ENCODE measurements at places on chromosomes 2 and 18.

DNA sequence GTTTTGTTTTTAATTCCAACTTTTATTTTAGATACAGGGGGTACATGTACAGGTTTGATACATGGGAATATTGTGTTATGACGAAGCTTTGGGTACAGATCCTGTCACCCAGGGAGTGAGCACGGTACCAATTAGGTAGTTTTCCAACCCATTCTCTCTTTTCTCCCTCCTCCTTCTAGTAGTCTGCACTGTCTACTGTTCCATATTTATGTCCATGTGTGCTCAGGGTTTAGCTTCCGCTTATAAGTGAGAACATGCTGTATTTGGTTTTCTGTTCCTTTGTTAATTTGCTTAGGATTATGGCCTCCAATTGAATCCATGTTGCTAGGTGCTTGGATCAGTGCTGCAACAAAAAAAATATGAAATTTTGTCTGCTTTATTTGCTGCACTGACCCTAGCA lies 659.3 kb upstream of the TMEFF2 start:
- no peak for DNase-seq

- no peak for DNase-seq
Measured at GRCh38 chr2:27024188-27024587, 8.6 kb upstream of the TMEM214 start.

- DNase-seq, result no peak
Measured at GRCh38 chr2:179263015-179263414, 1.6 kb downstream of the SESTD1 start.

GRCh38 chr2:148901142-148901541 lies 26.1 kb downstream of the KIF5C start:
- no peak for DNase-seq

GRCh38 chr2:181528441-181528840 lies 71.3 kb downstream of the ITGA4 start:
- no peak for DNase-seq

- DNase-seq, result peak; percentile 41
Measured at GRCh38 chr18:46148810-46149209, 44.6 kb downstream of the HAUS1 start.

DNA sequence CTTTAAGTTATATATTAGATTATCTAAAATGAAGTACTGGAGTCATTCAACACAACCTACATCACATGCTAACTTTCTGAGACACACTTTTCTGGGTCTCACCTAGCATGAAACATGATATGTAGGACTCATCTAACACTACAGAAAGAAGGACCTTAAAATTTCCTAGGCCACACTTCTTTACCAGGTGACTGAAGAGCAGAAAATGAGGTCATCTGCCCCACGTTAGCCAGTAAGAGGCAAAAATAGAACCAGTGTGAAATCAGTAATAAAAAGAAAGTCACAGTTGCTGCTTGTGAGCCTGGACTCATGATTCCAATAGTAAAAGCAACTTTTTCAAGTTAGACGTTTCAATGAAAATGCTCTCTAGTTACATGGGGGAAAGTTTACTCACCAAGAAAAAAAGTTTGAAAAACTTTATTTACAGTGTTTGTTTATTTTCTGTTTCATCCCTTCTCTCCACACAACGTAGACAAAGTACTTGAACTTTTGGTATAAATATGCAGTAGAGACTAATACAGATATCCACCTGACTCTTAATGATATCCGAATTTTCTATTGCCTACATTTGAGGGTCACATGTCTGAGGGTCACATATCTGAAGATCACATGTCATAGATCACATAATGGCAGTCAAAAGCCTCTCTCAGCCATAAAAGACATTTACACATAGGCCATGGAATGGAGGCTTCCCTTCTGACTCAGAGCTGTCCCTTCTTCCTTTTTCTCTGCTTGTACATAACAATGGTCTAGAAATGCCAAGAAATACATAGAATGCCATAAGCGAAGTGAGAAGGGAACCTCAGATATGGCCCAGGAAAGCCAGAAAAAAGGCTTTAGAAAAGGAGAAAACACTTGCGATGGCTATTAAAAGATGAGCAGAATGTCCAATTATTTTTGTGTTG lies 362.9 kb downstream of the ZEB2 start:
- DNase-seq, result no peak

- DNase-seq, result no peak
Measured at GRCh38 chr2:45901468-45902032, 250.1 kb downstream of the PRKCE start.

DNA sequence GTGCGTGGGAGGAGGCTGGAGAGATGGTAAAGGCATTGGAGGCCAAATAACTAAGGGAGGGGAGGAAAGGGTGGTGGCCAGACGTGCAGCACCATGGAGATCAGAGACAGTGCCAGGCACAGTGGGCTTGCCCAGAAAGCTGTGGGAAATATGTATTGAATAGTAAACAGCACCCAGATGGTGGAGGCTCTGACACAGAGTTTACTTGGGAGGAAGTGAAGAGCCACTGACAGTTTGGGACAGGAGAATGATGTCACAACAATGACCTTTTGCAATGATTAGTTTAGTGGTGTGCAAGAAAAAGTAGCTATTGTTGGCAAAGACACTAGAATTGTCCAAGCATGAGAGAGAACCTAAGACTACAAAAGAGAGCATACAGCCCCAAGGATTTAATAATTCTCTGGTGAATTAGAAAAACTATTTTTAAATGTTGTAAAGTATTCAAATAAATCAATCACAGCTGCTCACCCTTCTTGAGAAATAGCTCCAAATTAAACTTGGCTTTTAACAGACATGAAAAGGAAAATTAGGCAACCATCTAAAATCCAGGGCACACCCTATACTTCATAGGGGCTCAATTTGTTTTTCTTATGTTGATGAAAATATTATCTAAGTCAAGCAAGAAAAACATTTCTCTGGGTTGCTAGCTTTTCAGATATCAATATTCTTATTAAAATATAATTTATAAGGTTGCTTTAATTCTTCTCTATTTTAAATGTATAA lies 458.7 kb upstream of the HNRNPA3 start:
- no peak for DNase-seq

All from activated CD4-positive, alpha-beta T cell treated with anti-CD3 and anti-CD28 coated beads for 24 hours (primary cell).